Stimulated activated naive CD8-positive, alpha-beta T cell treated with anti-CD3 and anti-CD28 coated beads, Interleukin-15, amount 100 ng/mL, for 72 hours (primary cell): ENCODE measurements at places on chromosomes 4 and X.
A peak's percentile ranks its signal among the peaks of the same experiment; 100 is the strongest.

DNA sequence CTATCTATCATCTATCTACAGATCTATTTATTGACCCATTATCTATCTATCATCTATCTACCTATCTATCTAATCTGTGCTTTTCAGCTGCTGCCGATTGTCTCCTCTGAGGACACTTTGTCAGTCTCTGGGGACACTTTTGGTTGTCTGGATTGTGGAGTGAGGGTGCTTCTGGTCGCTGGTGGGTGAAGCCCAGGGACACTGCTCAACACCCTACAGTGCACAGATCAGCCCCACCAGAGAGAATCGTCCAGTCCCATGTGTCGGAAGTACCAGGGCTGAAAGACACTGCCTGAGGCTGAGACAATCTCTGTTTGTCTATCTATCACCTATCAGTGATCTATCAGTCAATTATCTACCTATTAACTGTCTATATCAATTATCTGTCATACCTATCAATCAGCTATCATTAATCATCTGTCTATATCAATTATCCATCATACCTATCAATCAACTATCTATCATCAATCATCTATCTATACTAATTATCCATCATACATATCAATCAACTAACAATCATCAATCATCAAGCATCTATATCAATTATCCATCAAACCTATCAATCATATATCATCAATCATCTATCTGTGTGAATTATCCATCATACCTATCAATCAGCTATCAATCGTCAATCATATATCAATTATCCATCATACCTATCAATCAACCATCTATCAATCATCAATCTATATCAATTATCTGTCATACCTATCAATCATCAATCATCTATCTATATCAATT lies 70.0 kb upstream of the PPP2R3B start:
- no peak for DNase-seq

DNA sequence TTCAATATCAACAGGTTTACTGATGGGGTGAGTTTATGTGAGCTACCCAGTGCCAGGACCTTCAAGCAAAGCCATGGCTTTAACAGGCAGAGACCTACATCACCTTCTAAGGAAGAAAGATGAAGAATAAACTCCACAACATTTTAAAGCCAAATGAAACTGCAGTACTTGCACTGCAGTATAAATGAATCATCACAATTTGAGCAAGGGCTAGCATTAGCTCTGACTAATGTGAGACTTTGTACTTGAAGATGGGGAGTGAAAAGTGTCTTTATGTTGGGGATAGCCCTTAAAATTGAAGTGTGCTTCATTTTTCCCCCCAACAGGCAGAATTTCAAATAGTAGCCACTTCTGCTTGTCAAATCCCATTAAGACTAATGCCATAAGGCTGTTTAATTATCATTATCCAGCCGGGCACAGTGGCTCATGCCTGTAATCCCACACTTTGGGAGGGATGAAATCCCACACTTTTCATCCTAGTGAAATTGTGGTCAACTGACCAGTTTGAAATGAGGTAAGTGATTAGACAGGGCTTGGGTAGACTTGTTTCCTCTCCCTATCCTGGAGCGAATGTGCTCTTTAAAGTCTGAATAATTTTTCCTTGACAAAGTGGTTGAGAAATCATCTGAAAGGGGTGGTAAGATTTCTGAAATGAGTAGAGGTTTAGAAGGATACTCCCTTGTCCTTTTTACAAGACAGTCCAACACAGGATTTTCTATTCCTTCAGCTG lies 27.2 kb upstream of the GPR34 start:
- no peak for DNase-seq

DNA sequence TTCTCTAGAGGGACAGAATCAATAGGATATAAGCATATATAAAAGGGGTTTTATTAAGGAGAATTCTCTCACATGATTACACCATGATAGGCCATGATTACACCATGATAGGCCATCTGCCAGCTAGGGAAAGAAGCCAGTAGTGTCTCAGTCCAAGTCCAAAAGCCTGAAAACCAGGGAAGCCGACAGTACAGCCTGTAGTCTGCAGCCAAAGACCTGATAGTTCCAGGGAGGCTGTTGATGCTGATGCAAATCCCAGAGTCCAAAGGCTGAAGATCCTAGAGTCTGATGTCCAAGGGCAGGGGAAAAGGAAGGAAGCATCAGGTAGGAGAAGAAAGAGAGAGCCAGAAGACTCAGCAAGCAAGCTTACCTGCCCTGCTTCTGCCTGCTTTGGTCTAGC lies 411.3 kb upstream of the EMCN start:
- DNase-seq = no peak

GRCh38 chrX:7574325-7574724 lies 268.6 kb upstream of the VCX start:
- DNase-seq = no peak

GRCh38 chr4:8907596-8908205 lies 36.1 kb upstream of the HMX1 start:
- no peak for DNase-seq

GRCh38 chrX:15749642-15750610 lies 11.9 kb downstream of the CA5B start:
- DNase-seq = peak; percentile 23

DNA sequence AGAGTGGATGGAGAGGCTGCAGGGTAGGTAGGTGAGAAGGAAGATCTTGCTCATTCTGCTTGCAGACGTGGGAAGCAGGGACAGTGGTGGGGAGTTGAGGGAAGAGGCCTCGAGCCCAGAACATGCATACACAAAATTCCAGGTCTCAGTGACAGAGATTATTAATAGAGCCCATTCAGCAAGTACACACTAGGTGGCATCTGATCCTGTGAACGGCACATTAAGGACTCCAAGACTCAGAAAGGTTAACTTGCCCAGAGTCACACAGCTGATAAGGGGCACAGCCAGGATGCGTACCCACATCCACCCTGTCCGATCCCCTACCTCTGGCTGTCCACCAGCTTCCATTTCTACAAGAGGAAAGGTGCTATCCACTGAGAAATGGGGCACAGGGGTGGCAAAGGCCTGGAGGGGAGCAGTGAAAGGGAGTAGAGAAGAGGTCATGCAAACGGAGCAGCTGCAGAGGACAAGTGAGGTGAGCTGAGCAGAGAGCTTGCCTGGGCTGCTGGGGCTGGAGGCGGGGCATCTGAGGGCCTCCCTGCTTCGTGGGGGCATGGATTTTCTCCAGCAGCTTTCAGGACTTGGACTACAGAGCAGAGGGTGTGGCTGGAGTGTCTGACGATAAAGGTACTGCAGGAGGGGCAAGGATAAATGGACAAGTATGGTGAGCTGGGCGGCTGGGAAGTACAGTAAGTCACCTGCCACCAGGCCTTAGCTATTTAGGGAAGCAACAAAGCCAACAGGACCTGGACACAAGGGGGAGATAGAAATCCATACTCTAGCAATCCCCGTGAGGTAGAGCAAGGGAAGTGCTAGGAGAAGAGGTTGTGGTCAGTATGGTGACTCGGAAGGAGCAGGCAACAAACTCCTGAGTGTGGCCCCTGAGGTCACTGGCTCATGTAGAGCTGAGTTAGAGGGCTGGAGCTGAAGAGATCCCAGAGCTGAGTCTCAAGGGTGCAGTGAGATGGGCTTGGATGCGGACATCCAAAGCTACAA lies 11.2 kb downstream of the IDS start:
- DNase-seq = no peak

DNA sequence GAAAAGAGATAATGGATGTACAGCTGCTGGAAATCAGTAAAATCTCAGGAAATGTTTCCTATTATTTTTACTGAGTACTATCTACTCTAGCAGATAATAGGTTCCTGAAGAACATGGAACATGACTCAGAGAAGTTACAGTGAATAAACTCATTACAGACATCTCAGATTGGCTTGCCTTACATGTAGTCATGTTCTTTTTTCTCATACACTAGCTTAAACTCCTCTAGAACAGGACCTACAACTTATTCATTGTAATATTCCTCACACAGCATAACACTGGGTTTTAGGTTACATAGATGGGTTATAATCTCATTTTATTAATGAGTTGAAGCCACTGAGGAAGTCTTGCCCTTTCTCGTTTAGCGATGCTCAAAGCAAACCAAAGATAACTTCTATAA lies 86.9 kb upstream of the BMP2K start:
- no peak for DNase-seq

DNA sequence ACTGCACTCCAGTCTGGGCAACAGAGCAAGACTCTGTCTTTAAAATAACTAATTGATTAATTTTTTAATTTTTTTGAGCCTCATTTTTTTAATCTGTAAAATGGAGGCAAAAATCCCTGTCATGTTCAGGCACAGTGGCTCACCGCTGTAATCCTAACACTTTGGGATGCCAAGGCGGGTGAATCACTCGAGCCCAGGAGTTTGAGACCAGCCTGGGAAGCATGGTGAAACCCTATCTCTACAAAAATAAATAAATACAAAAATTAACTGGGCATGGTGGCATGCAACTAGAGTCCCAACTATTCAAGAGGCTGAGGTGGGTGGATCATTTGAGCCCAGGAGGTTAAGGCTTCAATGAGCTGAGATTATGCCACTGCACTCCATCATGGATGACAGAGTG lies 15.4 kb downstream of the AMTN start:
- no peak for DNase-seq

DNA sequence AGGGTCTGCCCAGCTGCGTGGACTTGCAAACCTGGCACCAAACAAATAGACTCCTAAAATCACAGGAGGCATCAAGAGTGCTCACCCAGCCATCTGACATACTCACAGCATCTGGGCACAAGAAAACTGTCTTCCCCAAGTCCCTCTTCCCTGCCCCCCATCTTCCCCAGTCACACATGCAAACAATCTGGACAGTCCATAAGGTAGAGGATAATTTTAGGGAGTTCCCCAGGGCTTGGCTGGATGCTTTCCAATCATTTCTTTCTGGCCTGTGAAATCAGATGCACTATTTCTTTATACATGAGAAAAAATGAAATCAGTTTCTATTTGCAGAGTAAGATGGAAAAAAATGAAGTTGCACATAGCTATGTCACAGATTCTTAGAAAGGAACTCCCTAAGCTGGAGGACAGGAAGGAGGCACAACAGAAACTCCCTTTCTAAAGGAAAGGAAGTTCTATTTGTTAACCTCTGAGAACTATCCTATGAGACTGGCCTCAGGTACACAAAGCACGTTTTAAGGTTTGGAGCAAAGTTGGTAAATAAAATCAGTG lies 342.3 kb downstream of the HNRNPD start:
- DNase-seq = no peak

- DNase-seq = no peak
Measured at GRCh38 chr4:164402554-164402953, 351.4 kb upstream of the SMIM31 start.

DNA sequence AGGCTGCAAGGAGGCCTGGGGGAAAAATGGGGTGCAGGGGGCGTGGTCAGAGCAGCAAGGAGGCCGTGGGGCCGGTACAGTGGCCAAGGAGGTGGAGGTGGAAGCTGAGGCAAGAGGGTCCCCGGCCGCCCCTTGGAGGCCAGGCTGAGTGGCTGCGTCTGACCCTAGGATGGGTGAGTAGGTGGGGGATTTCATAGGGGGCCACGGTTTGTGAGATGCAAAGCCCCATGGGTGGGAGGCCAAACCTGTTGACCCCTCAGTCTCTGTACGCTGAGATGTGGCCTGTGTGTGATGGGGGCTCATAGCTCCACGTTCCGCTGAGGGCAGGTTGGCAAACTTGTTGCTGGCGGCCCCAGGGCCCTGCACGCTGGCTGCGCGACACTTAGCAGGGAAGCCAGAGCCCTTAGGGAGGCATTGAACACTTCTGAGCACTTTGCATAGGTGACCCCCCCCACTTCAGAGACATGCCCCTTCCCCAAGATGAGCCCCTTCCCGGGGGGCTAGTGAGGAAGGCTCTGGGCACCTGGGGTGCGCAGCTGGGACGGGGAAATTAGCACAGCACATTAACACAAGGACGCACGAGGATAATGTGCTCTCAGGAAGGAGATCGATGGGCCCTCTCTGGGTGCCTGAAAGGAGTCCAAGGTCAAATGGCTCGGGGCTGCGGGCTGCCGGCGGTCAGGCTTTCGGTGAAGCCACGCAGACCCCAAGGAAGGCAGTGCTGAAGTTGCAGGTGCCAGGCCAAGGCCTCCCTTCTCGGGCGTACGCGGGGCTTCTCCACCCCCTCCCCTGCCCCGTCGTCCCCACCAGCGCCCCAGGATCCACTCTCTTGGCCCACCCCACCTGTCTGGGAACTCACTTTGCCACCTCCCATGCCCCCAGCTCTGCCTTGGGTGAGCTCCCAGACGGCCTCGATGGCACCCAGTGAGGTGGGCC lies 107.4 kb downstream of the HMX1 start:
- no peak for DNase-seq

GRCh38 chr4:188297873-188298272 lies 158.6 kb downstream of the TRIML1 start:
- DNase-seq = no peak

GRCh38 chr4:41256740-41257256 lies at the start of gene UCHL1:
TSS of gene UCHL1 (plus strand) at chr4:41256928. CDS start at chr4:41256977, 49 bp downstream.
- DNase-seq = peak; percentile 34

GRCh38 chr4:103410386-103410785 lies 212.2 kb upstream of the CENPE start:
- DNase-seq = no peak

DNA sequence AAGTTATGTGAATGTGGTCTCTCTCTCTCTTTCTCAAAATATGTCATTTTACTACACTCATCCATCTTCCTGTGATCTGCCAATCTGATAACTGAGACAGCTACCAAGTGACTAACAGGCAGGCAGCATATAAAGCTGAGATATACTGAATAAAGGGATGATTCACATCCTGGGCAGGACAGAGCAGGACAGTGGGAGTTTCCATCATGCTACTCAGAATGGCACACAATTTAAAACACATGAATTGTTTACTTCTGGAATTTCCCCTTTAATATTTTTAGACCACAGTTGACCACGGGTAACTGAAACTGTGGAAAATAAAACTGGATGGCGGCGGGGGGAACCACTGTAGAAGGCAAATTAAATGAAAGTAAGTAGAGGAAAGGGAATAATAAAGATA lies 58.6 kb upstream of the DCTD start:
- DNase-seq = peak; percentile 28
